CD4-positive, alpha-beta T cell treated with Interleukin-12 subunit alpha and Interleukin-12 subunit beta, for 1 hour (primary cell): ENCODE measurements at places on chromosomes 3 and 15.

- no peak for DNase-seq
These were observed 32.8 kb downstream of the FRMD4B start for GRCh38 chr3:69353088-69353478.

- DNase-seq, result no peak
These were observed 748.7 kb upstream of the GOLIM4 start for GRCh38 chr3:168844472-168844871.

GRCh38 chr3:195154793-195155535, 116.0 kb downstream of the XXYLT1 start:
- DNase-seq, result no peak

- DNase-seq, result no peak
These were observed 107.5 kb downstream of the RASA2 start for GRCh38 chr3:141594357-141594756.

DNA sequence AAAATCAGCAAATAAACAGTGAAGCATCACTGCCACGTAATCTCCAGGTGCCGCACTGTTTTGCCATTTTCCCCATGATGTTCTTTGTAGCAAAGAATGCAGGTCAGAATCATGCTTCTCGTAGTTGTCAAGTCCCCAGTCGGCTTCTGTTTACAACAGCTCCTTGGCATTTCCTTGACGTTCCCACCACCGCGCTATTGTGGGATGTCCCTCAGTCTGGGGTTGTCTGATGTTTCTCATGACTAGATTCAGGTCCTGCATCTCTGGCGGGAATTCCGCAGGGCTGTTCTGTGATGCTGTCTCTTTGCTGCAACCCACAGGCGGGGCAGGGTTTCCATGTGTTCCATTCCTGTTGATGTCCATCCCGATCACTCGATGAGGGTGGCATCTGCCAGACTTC, 117.9 kb upstream of the SMAD3 start:
- DNase-seq, result no peak

DNA sequence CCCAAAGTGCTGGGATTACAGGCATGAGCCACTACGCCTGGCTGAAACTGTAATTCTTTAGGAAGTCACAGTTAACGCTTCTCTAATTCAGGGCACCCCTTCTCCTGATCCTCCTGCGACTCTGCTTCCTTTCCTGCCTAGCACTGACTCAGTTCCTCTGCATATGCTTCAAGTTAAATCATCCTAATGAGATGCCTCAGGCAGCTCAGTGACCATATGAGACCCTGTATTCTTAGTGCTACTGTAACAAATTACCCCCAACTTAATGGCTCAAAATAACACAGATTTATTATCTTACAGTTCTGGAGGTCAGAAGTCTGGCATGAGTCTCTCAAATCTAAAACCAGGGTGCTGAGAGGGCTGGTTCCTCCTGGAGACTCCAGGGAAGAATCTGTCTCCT, 271.8 kb upstream of the LYSMD4 start:
- no peak for DNase-seq

DNA sequence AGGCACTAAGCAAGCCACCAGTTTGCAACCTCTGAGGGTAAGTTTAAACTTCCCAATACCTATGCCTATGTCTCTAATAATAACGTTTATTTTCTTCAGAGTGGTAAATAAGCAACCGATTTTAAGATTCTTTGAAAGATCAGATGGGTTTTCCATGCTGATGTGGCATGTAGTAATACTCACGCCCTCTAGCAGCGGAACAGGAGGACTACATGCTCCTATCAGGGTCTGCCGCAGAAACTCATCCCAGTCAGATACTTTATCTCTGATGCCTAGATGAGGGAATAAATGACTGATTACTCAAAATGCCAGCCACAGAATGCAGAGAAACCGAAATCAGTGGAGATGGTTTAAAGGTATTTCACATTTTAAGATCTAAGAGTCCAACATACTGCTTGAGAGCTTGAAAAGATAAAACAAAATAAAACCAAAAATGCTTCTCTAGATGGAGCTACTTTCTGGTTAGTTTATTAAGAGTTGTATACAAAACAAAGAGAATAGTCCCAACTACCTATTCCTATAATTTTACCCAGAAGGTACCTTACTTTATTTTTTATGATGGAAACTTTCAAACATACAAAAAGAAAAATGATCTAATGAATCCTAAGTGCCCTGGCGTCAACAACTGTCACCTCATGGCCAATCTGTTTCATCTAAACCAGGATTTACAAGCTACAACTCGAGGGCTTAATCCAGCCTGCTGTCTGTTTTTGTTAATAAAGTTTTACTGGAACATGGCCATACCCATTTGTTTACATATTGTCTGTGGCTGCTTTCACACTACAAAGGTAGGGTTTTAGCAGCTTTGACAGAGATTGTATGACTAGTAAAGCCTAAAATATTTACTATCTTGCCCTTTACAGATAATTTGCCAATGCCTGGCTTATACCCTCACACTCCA, 37.5 kb upstream of the STIMATE start:
- peak; percentile 62 for DNase-seq

DNA sequence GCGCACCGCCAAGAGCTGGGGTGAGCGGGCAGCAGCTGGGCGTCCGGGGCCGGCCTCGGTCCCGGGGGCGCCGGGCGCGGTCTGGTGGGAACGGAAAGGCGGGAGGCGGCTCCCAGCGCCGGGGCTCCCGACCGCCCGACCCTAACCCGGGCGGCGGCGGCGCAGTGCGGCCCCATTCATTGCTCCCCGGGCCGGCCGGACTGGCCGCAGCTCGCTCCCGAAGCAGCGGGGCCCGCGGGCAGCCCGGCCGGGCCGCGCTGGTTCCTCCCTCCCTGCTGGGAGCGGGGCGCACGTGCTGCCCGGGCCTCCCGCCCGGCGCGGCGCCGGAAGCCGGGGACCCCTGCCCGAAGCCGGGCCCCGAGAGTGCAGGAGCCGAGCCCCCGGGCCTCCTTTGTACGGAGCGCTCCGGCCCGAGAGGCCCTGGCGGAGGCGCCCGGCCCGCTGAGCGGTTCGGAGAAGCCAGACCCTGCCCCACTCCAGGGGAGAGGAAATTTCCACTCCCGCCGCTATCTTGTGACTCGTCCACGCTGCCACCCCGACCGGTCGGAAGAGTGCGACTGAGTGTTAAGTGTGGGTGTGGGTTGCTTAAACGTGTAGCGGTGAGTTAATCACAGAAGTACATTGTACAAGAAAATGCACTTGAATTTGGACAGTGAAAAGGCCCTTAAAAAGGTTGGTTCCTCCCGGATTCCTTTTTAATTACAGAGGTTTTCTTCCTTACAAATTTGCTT, 613 bp downstream of the ATP1B3 start:
- peak; percentile 61 for DNase-seq

- no peak for DNase-seq
These were observed 35.2 kb downstream of the ATR start for GRCh38 chr3:142543307-142543706.

- no peak for DNase-seq
These were observed 248.6 kb downstream of the RPLP1 start for GRCh38 chr15:69701198-69701597.

GRCh38 chr3:97464035-97464434, 300.5 kb upstream of the ARL6 start:
- DNase-seq, result no peak

DNA sequence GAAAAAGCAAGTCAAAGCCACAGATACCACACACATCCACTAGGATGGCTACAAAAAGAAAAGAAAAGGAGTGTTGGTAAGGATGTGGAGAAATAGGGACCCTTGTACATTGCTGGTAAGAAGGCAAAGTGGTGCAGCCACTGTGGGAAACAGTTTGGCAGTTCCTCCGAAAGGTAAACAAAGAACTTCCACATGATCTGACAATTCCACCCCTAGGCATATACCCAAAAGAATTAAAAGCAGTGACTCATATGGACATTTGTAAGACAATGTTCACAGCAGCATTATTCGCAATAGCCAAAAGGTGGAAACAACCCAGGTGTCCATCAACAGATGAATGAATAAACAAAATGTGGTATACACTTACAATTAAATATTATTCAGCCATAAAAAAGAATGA, 22.2 kb upstream of the GMPPB start:
- no peak for DNase-seq

GRCh38 chr3:100899440-100900091, 93.7 kb downstream of the ABI3BP start:
- DNase-seq, result no peak

DNA sequence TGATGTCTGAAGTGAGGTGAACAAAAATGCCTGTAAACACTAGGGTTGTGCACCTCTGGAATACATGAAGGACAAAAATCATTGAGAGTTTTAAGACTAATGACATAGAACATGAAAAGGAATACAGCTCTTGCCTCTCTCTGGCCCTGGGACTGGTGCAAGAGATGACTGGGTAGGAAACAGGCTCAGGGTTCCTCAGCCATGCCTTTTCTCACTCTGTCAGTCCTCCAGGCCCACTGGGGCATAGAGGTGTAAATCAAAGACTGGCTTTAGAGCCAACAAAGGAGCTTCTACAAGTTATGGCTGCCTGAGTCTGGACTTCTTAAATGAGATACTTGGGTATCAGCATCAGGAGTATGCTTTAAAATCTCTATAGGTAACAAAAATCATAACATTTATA, 554.7 kb upstream of the KCNMB2 start:
- DNase-seq, result no peak

GRCh38 chr3:61594144-61594963, 33.0 kb downstream of the PTPRG start:
- no peak for DNase-seq

- DNase-seq, result no peak
These were observed 22.9 kb upstream of the PRICKLE2 start for GRCh38 chr3:64247991-64248646.

GRCh38 chr3:40972350-40972749, 227.0 kb upstream of the CTNNB1 start:
- no peak for DNase-seq

DNA sequence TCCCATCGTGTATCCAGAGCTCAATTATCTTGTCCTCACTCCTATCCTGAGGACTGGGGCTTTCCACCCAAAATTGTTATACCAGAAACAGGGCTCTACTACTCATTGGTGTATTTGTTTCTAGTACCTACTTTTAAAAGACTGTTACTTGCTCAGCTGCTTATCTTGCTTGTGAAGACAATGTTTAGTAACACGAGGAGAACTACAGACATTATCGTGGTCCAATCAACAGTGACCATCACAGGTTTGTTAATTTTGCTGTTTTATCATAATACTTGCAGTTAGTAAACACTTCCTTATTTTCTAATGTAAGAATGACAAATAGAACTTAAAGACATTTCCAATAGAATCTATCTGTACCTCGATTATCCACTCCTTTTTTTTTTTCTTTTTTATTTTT, 13.5 kb downstream of the LRCH3 start:
- no peak for DNase-seq

DNA sequence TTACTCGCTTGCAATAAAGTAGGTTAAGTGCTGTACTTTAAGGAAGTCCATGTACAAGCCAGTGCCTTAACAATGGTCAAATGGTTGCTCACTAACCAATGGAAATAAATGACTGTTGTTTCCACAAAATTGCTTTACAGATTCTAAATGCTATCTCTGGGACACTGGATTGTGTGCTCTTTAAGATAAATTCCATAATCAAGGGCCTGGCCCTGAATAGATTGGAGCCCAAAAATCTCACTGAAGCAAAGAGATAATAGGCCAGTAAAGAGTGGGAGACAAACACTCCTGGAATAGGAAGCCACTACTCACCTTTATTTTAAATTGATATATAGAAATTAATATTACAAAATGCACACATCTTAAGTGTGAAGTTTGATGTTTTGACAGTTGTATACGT, 62.4 kb upstream of the GOLGA6B start:
- DNase-seq, result no peak

- DNase-seq, result no peak
These were observed 8.1 kb downstream of the NKTR start for GRCh38 chr3:42608581-42608980.

- DNase-seq, result no peak
These were observed 6.0 kb downstream of the PRKCI start for GRCh38 chr3:170228093-170228766.

DNA sequence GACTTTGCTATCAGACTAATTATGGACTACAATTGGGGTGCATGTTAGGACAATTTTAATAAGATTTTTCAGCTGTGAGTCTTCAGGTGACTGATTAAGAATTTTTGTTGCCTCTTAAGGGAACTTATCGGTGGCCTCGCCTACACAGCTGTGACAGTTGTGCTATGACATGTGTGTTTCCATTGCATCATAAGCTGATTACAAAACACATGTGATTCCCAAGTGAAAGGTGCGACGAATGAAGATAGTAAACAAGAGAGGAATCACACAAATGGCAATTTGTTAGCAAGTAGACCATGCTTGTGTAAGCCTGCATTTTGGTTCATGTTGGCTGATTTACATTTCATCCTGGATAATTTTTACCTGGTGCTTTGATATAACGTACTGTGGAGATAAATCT, 8.3 kb downstream of the ROBO2 start:
- DNase-seq, result no peak

DNA sequence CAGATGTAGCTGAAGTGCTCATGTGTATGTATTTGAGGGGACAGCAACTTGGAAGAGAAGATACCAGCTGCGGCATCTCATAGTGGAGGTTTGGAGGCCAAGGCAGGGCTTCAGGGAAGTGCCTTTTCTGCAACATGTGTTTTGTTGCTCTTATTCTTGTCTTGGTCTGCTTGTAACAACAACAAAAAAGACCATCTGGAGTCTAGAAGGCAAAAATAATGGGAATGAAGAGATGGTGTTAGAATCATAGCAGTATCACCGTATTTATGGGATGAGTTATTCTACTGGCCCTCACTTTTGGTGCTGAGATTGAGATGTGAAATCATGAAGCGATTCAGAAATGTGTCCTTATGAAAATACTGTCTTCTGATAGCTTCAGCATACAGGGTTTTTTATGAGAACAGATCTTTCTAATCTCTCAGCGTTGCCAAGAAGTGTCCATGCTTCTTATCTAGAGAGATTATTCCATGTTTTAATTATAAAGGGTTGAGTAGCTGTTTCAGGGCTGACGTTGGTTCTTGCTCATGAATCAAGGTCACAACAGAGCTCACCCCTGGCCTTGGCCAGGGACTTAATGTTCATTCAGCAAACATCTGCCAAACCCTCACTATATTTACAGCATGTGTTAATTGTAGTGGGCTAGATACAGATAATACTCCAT, 58.0 kb downstream of the ITPR1 start:
- DNase-seq, result no peak

GRCh38 chr15:59867086-59867855, 136.8 kb upstream of the FOXB1 start:
- no peak for DNase-seq

GRCh38 chr15:95816591-95816990, 513.9 kb upstream of the NR2F2 start:
- DNase-seq, result no peak

GRCh38 chr3:105014631-105015030, 352.1 kb upstream of the ALCAM start:
- no peak for DNase-seq
